ENCODE measurements at places on chromosomes 12 and 14.

DNA sequence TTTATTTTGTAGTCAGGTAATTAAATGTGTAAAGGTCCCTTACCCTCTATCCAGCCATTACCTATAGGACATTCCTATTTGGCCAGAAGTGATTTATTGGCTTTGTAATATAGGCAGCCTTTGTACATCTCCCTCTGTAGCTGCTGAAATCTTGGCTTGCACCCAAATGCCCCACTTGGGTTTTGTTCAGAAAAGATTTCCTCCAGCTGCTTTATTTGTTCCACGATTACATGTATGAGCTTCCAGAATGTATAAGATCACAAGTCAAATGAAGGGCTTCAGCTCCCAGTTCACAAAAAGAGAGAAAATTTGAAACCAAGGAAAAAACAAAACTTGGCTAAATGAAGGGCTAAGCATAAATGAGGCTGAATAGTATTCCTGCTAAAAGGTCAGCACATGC, 103.4 kb downstream of the EFCAB11 start:
- DNase-seq = no peak

DNA sequence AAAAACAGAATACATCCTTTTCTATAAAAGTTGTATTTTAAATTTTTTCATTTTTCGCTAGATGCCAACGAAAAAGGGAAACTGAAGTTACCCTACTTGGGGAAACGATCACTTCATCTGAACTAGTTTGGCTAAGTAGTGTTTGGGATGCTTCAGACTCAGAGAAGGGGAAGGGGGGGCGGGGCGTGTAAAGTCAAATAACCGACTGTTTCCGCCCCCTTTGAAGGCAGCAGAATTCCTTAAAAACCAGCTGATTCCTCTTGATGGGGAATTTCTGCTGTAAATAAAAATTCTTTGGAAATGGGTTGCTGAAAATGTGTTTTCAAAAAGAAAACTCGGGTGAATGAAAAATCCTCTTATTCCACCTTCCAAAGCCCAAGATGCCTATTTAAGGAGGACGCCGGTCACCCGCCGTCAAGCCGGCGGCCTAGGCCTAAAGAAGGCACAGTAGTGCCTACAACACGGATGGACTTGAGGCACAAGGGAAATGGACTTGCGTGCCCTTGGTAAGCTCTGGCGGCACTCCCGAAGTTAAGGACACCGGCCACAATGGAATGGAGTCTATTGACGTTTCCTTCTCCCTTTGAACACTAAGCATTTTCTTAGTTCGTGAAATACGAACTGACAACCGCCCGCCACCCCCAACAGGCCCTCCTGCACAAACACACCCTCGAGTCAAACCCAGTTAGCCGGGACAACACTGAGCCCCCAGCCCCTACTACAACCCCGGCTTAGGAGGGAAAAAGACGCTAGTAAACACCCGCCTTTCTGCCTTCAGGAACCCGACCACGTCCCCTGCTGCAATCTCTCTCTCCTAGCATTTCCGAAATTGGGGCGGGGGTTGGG, 1.9 kb downstream of the ATXN2 start:
- DNase-seq = peak; percentile 8

DNA sequence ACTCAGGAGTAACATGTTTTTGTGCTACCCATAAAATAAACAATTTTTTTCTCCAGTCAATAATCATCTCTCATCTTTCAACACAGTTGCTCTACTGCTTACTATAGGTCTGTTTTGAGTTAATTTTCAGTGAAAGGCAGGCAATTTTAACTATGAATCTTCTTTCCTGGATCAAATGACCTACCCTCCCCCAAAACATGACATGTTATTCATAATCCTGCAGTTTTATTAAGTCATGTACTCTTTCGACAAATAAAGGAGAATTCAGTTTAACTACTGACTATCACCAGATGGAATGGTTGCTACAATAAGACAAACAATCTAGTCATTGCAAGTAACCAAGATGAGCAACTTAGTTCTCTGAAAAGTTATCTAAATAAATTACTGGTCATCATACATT, 106.0 kb upstream of the FAR2 start:
- DNase-seq = no peak

- DNase-seq = no peak
These were observed 46.7 kb downstream of the PDE3A start for GRCh38 chr12:20415028-20415427.

DNA sequence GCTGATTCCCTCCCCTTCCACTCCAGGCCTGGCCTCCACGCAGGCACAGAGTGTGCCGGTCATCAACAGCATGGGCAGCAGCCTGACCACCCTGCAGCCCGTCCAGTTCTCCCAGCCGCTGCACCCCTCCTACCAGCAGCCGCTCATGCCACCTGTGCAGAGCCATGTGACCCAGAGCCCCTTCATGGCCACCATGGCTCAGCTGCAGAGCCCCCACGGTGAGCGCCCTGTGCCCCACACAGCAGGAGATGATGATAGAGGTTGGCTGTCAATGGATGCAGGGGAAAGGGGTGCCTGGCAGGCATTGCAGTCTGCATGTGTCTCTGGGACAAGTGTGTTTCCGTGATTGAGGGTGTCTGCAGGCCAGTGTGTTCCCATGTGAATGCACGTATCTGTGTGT, 18.8 kb downstream of the C12orf43 start:
- no peak for DNase-seq

GRCh38 chr12:94318181-94318580, 141.5 kb downstream of the CEP83 start:
- no peak for DNase-seq

- no peak for DNase-seq
These were observed 519.6 kb downstream of the GLT1D1 start for GRCh38 chr12:129372876-129373275.

GRCh38 chr14:38469156-38469555, 213.3 kb upstream of the CLEC14A start:
- no peak for DNase-seq

DNA sequence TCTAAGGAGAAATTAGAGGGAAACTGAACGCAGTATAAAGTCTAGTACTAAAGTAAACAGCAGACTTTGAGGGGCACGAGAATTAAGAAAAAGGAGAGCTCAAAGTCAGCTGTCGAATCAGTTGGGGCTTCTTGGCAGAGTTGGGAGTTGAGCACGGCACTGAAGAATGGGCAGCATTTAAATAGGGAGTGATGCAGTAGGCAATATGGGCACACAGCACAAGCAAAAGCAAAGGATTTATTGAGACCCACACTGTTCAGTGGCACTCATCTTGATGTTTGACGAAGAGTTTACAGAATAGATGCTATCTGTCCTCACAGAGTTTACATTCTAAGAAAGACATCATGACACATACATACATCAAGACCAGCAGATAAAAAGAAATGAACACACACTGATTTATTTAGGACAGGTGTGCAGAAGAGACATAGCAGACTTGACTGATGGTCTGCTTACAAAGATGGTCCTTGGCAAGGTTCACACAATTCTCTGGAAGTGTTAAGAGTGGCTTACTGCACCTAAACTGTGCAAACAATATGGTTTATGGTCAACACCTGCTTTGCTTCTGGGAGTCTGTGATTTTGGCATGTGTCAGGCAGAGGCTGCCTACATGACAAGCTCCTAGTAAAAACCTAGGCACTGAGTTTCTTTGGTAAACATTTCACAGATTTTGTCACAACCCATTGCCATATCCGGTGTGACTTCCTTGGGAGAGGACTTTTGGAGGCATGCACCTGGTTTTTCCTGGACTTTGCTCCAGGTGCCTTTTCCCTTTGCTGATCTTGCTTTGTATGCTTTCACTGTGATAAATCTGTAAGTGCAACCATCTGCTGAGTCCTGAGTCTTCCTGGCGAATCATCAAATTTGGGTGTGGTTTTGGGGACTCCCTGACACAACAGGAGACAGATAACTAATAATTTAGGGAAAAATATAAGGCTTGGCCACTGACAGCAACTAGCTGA, 26.3 kb downstream of the ALKBH1 start:
- DNase-seq = no peak

- no peak for DNase-seq
These were observed 182.2 kb upstream of the GSC start for GRCh38 chr14:94952097-94952496.

DNA sequence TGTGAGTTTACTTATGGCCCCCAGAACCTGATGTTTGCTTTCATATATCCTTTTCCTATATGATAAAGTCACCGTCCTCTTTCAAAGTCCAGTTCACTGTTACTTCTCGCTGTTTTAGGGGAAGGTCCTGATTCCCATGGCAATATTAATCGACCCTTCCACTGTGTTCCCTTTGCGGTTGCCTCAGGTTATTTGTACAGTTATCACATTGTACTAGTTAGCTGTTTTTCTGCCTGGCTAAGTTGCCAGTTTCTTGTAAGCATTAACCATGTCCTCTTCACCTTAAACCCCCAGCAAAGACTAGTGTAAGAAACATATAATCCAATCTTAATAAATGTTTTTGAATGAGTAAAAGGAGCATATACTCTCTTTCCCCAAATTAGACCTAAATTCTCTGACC, 115.0 kb upstream of the PPFIA2 start:
- no peak for DNase-seq

- DNase-seq = no peak
These were observed 222.0 kb upstream of the CPNE8 start for GRCh38 chr12:39127401-39127800.
